Hematopoietic multipotent progenitor cell (in vitro differentiated cells): ENCODE measurements at places on chromosomes 13 and 19.

GRCh38 chr13:38804061-38804460, 117.2 kb downstream of the FREM2 start:
- DNase-seq: no peak

GRCh38 chr13:85618521-85618920, 180.7 kb downstream of the SLITRK6 start:
- DNase-seq: peak; percentile 4

DNA sequence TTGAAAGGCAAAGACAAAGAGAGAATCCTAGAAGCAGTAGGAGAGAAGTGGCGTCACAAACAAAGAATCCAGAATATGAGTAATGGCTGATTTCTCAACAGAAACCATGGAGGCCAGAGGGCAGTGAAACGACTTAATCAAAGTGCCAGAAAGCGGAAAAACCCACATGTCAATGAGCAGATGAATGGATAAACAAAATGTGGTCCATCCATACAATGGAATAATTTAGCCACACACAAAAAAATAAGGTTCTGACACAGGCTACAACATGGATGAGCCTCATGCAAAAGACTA, 52.2 kb upstream of the RANBP3 start:
- no peak for DNase-seq

GRCh38 chr13:97945792-97946419, 7.6 kb upstream of the IPO5 start:
- no peak for DNase-seq

DNA sequence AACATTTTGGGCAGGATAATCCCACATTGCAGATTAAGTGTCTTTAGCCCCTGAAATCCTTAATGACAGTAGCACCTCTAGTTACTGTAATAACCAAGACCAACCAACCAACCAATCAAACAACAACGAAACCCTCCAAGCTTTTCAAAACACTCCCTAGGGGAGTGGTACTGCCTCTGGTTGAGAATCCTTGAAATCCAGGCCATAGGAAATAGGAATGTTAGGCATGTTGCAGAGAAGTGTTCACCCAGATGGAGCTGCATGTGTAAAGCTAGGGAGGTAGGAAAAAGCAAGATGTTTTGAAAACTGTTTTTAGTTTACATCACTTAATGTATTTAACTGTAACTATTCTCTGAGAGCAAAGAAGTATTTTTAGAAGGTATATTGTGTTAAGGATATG, 4.5 kb downstream of the LACC1 start:
- DNase-seq: no peak

GRCh38 chr13:21152251-21152899, 24.0 kb downstream of the SKA3 start:
- DNase-seq: no peak

- no peak for DNase-seq
Measured at GRCh38 chr19:15393963-15394362, 14.4 kb upstream of the AKAP8 start.

GRCh38 chr19:38849147-38849859, 483 bp downstream of the HNRNPL start:
- DNase-seq: peak; percentile 96

- DNase-seq: no peak
Measured at GRCh38 chr19:3114018-3114726, 20.0 kb downstream of the GNA11 start.
